Epithelial cell of esophagus (primary cell): ENCODE measurements at places on chromosomes 7 and 10.

DNA sequence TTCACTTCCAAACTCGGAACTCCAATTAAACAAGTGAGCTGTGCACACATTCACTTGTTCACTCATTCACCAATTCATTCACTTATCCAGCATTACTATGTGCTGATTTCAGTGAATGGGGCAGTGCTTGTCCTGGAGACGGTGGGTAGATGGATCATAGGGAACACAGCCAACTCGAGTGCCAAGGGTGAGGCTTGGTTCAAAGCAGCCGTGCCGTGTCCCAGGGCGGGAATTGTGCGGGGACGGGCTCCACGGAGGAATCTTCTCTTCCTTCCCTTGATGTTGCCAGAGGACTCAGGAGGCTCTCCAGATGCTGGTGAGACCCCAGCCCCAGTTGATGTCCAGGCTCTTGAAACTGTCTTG is 2.9 kb downstream of the SH2D4B start:
- no peak for DNase-seq

- DNase-seq = no peak
Observed at GRCh38 chr7:35754741-35755140, 46.1 kb upstream of the SEPTIN7 start.

DNA sequence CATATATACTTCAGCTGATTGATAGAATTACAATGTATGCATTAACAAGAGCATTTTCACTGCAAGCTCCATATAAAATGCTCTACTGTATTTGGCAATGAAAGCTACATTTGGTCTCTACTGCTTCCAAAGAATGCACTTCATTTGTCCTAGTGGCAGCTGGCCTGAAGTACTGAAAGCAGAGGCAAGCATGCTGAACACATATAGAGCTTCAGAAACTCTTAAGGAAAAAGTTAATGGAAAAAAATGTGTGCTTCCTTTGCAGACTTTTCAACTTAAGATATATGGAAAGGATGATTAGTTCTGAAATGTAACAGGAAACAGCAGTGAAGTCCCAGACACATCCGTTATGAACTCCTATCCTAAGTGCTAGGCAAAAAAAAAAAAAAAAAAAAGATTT is 537.1 kb upstream of the POM121L12 start:
- no peak for DNase-seq

GRCh38 chr7:108200326-108200725 is 70.2 kb upstream of the LAMB4 start:
- DNase-seq = peak; percentile 80

DNA sequence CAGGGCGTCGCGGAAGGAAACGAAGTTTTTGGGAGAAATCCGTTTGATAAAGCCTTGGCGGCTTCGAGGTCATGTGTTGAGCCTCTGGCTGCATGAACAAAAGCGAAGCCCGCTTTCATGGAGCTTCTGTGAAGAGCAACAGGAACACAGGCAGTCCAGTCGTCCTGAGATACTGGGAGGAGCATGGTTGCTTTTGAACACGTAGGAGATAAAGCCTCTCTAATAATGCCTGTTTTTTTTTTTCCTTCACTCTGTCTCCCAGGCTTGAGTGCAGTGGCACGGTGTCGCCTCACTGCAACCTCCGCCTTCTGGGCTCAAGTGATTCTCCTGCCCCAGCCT is 473 bp upstream of the ZNF32 start:
- no peak for DNase-seq

DNA sequence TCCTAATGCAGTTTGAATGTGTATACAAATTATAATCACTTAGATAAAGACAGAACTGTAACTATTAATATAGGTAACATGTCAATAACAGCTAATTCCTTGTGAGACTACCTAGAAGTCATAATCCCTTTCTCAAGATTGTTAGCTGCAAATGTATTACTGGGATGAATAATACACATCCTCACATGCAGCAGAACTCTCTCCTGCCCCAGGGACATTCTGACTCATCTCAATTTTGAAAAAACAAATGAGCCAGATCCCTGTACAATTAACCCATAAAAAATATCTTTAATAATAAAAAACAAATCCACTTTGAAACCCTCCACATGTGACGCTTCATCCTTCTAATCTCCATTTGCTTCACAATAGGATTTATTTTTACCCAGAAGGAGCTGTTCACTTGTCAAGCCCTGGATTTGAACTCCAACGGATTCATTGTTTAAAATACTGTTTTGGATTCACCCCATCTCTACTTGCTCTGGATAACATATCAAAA is 428.4 kb upstream of the TEX47 start:
- peak; percentile 24 for DNase-seq

DNA sequence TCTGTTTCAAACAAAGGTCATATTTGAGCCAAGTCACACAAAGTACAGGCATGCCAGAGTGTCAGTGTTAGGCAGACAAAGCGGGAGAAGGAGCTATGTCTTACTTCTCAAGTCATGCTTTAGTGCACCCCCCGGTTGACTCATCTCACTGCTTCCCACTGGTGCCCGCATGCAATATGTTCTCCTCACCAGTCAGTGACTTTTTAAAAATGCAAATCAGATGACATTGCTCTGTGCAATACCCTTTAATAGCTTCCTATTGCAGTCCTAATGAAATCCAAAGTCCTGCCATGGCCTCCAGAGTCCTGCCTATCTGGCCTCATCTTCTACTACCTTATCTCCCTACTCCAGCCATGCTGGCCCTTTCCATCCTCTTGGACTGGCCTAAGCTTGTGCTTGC is 429.1 kb downstream of the ACTR3B start:
- DNase-seq = no peak

GRCh38 chr10:15197276-15197675 is 28.8 kb upstream of the NMT2 start:
- no peak for DNase-seq

- no peak for DNase-seq
Observed at GRCh38 chr7:74429153-74429747, 24.5 kb upstream of the GTF2IRD1 start.

GRCh38 chr7:25026156-25026555 is 46.2 kb upstream of the OSBPL3 start:
- no peak for DNase-seq

DNA sequence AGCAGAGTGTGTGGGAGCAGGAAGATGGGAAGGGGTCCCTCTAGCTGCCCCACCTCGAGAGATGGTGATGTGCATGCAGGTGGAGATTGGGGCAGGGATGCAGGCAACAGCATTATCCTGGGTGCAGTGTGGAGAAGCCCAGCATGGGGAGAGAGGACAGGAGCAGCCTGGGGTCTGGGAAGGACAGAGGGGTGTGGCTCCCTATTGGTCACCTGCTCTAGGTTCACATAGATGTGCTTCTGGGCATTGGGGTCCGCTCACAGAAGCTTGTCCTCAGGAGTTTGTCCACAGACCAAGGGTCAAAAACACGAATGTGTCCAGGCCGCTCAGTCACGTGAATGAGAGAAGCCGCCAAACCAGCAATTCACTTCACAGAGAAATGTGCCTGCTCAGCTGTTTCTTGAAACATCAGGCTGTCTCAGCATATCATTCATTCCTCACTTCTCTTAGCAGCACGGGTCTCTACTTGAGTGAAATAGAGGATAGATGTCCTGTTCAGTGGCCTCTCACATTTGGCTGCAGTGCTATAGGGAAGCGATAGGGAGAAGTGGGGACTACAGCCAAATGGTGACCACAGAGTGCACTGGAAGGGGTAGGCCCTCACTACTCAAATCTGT is 11.5 kb upstream of the SLC29A3 start:
- no peak for DNase-seq

DNA sequence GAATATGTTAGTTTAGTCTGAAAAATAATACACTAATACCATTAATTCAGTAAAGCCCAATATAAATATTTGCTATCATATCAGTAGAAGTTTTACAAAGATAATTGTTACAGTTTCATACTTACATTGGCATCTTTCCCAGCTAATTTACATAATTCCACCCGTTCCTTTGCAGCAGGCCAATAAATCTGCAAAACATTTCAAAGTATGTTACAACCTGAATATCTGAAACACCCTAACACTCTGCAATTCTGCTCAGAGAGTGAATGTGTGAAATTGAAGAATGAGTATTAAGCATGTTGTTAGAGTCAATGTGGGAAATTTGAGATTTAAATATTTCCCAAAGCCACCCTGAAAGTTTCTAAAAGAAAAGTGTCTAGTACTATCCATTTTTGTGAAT is 105.5 kb downstream of the SEMA3D start:
- DNase-seq = no peak

GRCh38 chr7:158585721-158586498 is 1.7 kb downstream of the PTPRN2 start:
- DNase-seq = no peak

GRCh38 chr7:5395246-5395645 is 28.4 kb downstream of the TNRC18 start:
- DNase-seq = no peak

- peak; percentile 49 for DNase-seq
Observed at GRCh38 chr7:73521636-73522104, 423 bp downstream of the BAZ1B start.

- no peak for DNase-seq
Observed at GRCh38 chr7:131331806-131332205, 4.1 kb downstream of the MKLN1 start.

DNA sequence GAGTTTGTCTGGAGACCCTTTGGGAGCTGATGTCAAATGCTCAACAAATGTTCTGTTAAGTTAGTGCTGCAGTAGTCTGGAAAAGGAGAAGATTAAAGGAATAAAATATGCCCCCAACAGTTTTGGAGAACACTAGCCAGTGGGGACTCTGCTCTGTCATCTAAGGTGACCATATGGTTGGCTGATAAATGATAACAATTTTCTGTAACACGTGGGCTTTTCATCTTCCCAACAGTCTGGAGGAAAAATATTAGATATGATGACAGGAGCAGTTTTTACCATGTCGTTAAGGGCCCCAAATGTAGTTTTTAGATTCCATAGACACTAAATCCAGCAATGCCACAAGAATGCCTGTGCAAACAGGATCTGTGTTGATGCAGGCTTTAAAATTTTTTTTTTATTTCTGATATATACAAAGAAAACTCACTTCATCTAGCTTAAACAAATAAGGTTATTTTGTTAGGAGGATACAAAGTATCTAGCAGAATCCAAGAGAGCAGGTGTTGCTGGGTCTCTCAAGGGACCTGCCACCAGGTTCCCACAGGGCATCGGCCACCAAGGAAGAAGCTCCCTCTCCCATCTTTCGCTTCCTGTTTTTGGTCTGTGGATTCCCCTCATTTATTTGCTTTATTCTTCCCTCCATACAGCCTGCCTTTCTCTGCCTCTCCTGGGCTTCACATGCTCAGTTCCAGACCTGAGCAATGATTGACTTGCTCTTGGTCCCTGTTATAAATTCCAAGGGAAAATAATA is 6.2 kb upstream of the CFAP58 start:
- no peak for DNase-seq

DNA sequence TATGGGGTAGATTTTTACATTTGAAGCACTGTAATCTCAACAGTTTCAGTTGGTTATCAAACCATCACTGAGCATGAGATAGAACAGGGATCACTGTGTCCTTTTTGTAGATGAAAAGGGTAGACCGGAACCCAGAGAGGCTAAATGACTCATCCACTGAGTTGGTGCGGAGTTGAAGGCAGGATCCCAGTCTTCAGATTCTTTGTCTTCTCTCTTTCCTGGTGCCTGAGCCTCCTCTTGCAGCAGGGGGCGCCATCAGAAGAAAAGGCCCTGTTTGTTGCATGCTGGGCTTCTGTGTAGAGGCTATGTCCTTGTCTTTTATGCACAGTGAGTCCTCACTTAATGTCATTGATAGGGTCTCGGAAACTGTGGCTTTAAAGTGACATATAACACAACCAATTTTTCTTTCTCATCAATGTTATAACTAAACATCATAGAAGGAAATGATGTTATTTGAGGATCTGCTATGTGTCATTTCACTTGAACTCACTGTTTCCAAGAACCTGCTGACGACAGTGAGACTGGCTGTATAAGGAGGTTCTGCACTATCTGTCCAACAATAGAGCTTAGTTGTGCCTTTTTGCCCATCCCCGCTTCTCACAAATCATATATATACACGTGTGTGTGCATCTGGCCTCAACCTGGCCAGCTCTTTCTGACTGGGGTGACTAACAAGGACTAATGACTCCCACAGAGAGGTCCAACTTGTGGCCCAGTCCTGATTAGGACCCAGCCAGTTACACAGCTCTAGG is 14.3 kb downstream of the ZNF282 start:
- DNase-seq = peak; percentile 77

DNA sequence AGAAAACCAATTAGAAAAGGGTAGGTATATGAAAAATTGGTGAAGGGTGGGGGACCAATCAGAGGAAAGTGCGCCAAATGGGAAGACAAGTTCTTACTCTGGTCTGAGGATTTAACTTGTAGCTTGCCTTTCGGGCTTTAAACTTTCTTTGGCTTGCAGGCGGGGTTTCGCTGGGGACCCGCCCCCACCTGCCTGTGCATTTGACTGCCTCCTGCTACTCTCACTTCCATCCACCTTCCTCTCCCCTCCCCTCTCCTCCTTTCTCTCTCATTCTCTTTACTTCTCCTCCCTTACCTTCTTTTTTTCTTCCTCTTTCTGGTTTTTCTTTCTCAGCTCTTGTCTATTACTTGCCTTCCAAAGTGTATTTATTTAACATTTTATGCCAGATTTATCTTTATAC is 278.8 kb downstream of the DNAJB9 start:
- DNase-seq = no peak

GRCh38 chr10:27794157-27794556 is 48.5 kb upstream of the MKX start:
- DNase-seq = peak; percentile 13

- DNase-seq = peak; percentile 64
Observed at GRCh38 chr7:78702770-78703169, 750.7 kb downstream of the MAGI2 start.

GRCh38 chr7:116354171-116354545 is 143.8 kb downstream of the TES start:
- DNase-seq = peak; percentile 18

- DNase-seq = peak; percentile 41
Observed at GRCh38 chr7:98240961-98241673, 10.9 kb downstream of the TECPR1 start.

DNA sequence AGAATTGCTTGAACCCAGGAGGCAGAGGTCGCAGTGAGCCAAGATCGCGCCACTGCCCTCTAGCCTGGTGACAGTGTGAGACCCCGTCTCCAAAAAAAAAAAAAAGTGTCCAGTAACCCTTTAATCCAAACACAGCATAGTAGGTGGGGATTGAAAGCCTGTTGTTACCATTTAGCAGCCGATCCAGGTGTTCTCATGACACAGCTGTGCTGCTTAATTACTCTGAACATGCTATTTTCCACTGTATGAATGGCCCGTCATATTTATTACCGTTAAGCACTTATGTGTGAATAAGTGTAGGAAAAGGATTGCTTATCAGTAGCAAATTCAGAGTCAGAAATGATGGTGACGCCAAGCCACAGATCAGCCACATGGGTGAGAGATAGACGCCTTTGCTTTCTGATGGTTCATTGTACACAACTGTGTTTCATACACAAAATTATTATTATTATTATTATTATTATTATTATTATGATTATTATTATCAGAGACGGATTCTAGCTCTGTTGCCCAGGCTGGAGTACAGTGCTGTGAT is 11.6 kb upstream of the ORAI2 start:
- DNase-seq = no peak

GRCh38 chr7:122942765-122943164 is 52.7 kb downstream of the TAS2R16 start:
- DNase-seq = no peak

GRCh38 chr7:54560723-54561122 is 18.5 kb downstream of the VSTM2A start:
- DNase-seq = peak; percentile 59
